ENCODE measurements at places on chromosomes 13 and 19. TPM values are rescaled to one million over a fixed set of nuclear protein-coding genes. Genes with fewer than 3 reads are reported as not detected.

KIR2DL4 gene
- not detected for total RNA-seq

ALOX5AP gene
- total RNA-seq = 21.7 TPM

DNA sequence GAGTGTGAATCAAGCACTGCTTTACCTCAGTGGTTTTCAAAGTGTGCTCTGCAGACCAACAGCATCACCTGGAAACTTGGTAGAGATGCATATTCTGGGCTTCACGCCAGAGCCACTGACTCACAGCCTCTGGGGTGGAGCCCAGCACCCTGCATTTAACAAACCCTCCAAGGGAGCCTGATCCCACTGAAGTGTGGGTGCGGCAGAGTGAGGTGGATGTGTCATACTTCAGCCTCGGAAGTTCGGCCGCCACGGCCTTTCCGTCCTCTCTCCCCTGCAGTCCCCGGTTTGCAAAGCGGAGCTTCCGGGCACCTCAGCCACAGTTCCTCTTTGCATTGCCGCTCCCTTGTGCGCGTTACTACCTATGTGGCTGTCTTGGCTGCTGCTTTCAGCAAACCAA lies 33.3 kb upstream of the MICU2 start:
- DNase-seq = peak; percentile 27
- no peaks in the 10 kb centered on the region for H3K4me1 ChIP-seq
- H3K27me3 ChIP-seq = peaks cover 3% of the 10 kb centered on the region
- H3K36me3 ChIP-seq = no peaks in the 10 kb centered on the region

DNA sequence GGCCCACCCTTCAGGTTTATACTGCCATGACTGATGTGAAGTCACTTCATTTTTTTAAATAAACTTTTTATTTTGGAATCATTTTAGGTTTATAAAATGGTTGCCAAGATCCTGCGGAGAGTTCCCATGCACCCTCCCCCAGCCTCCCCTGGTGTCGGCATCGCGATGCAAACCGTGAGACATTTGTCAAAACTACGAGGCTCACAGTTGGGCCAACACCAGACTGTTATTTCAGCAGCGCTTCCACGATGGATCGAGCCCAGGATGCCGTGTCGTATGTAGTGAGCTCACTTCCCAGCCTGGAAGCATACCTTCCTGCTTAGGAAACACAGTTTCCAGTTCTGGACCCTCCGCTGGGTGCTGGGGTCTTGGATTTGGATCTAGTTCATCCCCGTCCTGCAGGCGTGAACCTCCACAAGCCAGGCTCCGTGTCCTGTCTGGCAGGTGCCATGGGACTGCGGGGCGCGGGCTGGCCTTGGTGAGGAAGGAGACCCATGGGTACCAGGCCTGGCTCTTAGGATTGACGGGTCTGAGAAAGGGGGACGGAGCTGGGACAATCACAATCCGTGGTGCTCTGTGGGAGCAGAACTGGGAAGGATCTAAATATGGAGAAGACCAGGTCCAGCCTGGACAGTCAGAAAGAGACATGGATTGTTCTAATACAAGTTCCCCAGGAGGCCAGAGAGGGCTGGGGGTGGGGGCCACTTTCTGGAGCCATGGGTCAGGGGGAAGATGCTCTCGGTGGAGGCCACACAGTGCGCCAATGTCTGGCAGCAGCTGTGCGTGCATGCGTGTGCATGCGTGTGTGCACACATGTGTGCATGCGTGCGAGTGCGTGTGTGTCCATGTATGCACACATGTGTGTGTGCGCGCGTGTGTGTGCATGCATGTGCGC lies 2.4 kb upstream of the SBK2 start:
- H3K36me3 ChIP-seq = no peaks in the 10 kb centered on the region
- no peak overlapping the region for H3K4me3 ChIP-seq
- no peak for DNase-seq
- no peaks in the 10 kb centered on the region for H3K4me1 ChIP-seq
- H3K27me3 ChIP-seq = no peaks in the 10 kb centered on the region

GRCh38 chr19:46181388-46181779 lies 33.3 kb downstream of the IGFL2 start:
- H3K4me1 ChIP-seq = peaks cover 42% of the 10 kb centered on the region
- peak; percentile 72 for DNase-seq
- H3K36me3 ChIP-seq = no peaks in the 10 kb centered on the region
- no peak overlapping the region for H3K4me3 ChIP-seq

DNA sequence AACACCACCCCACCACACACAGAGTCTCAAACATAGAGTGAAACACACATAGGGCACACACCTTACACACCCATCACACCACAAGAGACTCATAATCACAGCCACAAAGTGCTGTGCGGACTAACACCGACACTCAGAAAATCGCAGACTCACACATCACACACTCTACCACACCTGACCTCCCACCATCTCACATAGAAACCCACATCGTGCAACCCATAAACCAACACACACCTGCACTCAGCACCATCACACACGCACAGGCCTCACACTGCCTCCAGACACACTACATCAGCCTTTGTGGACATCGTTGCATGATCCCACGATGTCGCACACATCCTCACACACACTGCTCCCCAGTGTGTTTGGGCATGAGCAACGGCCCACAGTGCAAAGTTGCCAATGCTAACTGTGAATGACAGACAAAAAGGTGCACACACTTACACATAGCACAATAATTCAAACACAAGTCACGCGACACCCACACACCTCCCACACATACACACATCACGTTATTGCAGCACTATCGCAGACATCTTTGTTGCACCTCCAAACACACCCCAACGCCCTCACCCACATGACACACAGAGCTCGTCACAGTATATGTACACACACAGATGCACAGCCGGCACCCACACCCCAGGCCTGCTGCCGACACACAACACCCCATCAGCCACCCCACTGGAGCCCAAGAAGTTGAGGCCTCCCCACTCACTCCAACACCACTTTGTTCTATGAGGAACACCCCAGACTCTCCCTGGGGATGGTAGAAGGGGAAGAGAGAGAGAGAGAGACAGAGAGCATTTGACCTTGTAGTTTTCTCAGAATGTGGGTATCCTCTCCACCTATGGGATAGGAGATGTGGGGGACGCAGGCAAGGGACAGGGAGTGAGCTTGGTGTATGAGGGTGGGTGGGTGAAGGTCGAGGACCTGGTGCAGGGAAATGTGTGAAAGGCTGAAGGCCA lies 1.2 kb upstream of the ATP1A3 start:
- peaks cover 45% of the 10 kb centered on the region for H3K27me3 ChIP-seq
- DNase-seq = no peak
- H3K4me1 ChIP-seq = peaks cover 27% of the 10 kb centered on the region
- H3K4me3 ChIP-seq = no peak overlapping the region
- H3K36me3 ChIP-seq = no peaks in the 10 kb centered on the region
- H3K27ac ChIP-seq = no peak overlapping the region

- DNase-seq = no peak
- H3K27me3 ChIP-seq = peaks cover 2% of the 10 kb centered on the region
- no peaks in the 10 kb centered on the region for H3K4me1 ChIP-seq
- H3K4me3 ChIP-seq = no peak overlapping the region
- H3K27ac ChIP-seq = no peak overlapping the region
Measured at GRCh38 chr13:51240958-51241357, 18.8 kb downstream of the FAM124A start.
